ENCODE measurements at places on chromosomes 12 and 14.

DNA sequence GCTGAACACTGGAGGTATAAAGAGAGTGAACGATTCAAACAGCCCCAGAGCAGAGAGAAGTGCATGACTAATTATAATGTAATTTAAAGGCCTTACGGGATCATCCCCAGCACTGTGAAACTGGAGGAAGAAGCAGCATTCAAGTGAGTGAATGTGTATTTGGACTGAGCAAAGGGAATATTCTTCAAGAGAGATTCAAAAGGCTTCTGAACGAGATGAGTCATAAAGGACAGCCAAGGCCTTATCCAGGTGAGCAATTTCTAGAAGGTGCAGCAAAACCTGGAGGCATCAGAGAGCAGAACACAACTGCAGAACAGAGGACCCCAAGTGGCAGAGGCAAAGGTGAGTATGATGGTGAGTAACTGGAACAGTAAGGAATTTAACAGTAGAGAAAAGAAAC, 127.2 kb downstream of the BCAT1 start:
- DNase-seq = no peak

GRCh38 chr12:11987901-11988300, 82.8 kb upstream of the BCL2L14 start:
- no peak for DNase-seq

DNA sequence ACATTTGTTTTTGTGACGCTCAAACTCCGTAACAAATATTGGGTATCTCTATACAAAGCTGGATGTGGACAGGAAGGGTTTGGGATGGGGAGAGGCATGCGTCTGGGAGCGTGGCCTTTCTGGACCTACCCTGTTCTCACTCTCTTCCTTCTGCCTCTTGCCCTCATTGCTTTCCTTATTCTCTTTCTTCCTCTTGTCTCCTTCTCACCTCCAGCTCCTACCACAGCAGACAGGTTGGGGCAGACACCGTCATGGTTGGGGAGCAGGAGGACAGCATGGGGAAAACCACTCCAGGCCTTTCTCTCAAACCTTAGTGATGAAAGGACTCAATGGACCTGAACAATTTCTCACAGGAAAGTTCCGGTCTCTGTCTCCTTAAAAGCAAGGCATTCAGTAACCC, 465.3 kb downstream of the RAD51B start:
- no peak for DNase-seq

DNA sequence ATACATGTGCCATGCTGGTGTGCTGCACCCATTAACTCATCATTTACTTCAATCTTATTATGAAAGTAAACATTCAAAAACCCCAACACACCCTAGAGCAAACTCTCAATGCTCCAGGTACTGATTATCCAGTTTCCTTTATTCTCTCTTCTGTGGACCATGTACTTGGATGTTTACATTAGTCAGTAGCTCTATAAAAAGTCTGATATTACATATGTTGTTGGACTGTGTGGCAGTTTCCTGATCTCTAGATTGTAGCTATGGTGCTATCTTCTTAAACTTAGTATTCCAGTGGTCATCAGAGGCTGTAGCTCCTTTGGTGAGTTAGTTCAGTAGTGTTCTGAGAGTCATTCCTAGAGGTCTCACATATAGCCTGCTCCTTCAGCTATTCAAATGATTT, 25.1 kb upstream of the ITGA5 start:
- no peak for DNase-seq

GRCh38 chr12:11105546-11105945, 13.4 kb upstream of the TAS2R43 start:
- DNase-seq = no peak

DNA sequence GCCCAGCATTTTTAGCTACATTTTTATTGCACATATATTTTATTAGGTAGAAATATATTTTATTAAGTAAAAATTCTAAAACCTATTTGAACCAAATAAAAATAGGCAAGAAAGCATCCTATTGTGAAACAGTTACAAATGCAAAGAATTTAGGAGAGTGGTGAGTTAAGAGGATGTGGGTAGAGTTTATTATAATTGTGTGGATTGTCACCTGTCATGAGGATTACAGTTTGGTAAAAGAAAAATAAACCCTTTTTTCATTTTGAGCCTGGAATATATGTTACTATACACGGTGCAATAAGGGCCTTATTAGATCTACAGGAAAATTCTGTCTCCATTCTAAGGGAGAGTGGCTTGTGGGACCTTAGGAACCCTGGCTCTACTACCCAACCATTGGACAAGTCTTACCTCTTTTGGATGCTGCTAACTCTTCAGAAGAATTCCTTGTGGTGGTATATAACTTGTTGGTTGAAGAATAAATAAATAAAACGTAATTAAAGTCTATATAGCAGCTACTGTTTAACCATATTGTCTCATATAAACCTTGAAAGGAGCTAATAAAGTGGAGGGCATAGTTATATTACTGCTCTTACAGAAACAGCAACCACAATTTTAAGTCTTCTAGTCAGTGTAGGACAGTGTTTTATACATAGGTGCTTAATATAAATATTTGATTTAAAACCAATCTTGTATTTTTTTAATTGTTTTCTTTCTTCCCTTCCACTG, 67.8 kb downstream of the FGD4 start:
- no peak for DNase-seq

GRCh38 chr12:21971344-21971743, 30.1 kb upstream of the ABCC9 start:
- no peak for DNase-seq

DNA sequence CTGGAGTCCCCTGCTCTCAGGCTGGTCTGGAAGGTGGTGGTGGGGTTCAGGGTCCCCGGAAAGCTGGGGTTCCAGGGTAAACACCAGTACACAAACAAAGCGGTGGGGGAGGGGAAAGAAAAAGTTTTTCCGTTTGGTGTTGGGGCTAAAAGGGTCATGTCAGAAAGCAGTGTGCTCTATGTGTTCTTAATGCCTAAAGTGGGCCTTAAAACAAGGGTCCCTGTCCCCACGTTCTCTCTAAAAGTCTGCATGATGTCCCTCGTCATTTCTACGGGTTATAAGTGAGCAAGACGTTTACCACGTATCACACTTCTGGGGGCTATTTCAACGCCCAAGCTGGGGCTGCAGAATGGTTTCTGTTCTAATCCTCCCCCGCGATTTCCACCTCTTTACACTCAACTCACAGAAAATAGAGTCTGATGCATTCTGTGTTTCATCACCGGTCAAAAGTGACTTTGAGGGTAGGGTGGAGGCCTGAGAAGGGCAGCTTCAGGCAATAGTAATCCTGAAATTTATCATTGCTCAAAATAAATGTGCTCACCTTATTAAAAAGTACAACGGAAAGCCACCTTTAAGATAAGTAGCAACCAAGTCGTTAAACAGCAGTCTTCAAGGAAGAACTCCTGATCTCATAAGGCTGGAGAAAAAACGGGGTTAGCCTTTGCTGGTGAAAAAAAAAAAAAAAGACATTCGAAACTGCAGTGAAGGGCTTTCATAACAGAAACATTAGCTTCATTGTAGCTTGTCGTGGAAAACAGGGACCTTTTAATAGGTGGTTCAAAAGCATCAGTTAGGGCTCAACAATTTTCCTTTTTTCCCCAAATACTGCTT, 63.9 kb upstream of the PTGR2 start:
- DNase-seq = no peak

- DNase-seq = peak; percentile 18
Measured at GRCh38 chr12:118136559-118137003, 657 bp downstream of the PEBP1 start.

DNA sequence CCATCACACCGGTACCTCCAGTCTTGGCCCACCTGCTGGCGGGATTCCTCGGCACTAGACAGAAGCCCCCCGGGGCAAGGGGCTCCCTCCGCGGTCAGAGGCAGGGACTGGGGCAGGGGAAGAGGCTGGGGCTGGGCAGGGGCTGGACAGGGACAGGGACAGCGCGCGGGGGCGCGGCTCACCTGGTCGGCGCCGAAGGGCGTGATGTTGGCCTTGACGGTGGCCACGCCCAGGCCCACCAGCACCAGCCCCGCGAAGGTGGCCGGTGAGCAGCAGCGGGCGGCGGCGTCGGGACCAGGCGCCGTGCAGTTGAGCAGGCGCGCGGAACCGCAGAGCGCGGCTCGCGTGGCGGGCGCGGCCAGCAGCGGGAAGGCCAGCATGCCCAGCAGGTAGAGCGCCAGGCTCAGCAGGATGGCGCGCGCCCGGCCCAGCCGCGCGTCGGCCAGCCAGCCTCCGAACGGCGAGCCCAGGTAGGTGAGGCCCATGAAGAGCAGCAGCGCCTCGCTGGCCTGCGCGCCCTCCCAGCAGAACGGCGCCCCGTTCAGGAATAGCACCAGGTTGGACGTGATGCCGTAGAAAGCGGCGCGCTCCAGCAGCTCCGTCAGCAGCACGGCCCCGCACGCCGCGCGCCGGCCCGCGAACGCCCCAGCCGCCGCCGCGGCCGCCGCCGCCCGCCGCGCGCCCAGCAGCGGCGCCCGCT, 392 bp downstream of the SLC15A4 start:
- peak; percentile 20 for DNase-seq

- DNase-seq = no peak
Measured at GRCh38 chr12:104953323-104953722, 4.8 kb downstream of the SLC41A2 start.

- no peak for DNase-seq
Measured at GRCh38 chr14:68942296-68943035, 36.6 kb downstream of the ACTN1 start.

GRCh38 chr12:116492703-116493324, 66.4 kb upstream of the MAP1LC3B2 start:
- no peak for DNase-seq

DNA sequence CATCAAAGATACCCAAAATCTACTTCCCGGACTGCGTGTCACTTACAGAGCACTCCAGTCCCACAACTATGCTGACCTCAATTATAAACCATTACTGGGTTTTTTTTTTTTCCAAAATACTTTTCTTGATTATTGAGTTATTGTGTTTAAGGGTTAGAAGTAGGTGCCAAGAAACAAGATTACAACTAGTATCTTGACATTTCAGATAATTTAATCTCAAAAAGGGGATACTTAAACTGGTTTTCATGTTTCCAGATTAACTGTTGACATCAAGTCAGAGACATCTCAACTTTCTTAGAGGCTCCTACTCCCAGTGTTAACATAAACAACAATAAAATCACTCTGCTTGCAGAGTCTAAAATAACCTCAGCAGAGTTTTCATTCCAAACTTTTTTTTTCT, 131.2 kb upstream of the ARID2 start:
- no peak for DNase-seq

GRCh38 chr14:77791225-77791600, 8.7 kb upstream of the ADCK1 start:
- DNase-seq = no peak

- no peak for DNase-seq
Measured at GRCh38 chr12:41992022-41992421, 152.7 kb downstream of the GXYLT1 start.

- DNase-seq = no peak
Measured at GRCh38 chr14:49164074-49164473, 422.1 kb downstream of the RPS29 start.

GRCh38 chr14:88842414-88842813, 18.0 kb downstream of the TTC8 start:
- DNase-seq = no peak

GRCh38 chr14:38329246-38329645, 73.4 kb upstream of the CLEC14A start:
- no peak for DNase-seq

DNA sequence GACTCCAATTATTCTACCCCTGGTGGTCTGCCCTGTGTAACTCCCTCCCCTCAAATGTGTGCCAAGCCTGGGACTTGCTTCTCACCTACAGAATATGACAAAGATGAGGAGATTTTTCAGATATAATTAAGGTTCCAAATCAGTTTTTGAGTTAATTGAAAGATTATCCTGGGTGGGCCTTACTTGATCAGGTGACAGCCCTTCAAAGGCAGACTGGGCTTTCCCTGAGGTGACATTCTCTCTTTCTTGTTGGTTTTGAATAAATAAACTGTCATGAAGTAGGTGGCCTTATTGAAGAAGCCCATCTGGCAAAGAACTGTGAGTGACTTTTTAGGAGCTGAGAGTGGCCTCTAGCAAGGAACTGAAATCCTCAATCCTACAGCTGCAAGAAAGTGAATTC, 106.0 kb downstream of the BRMS1L start:
- no peak for DNase-seq

- DNase-seq = no peak
Measured at GRCh38 chr12:130904064-130904463, 32.2 kb downstream of the RAN start.

GRCh38 chr12:123199936-123200335, 33.0 kb downstream of the MPHOSPH9 start:
- DNase-seq = no peak

DNA sequence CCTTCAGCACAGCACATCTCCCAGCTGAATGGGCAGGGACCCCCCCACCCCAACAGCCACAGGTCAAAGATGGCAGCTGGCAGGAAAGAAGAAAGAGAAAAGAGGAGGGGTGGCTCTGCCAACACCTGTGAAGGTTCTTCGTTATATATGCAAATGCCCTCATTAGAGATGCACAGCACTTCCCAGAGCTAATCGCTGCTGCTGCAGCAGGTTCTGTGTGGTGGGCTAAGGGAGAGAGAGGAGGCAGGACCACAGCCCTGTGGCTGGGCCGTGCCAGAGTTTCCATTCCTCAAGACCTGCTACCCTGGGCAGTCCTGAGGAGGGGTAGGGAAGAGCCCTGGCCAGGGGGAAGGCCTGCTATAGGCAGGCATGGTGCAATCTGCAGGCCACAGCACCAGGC, 28.7 kb downstream of the SMUG1 start:
- no peak for DNase-seq

DNA sequence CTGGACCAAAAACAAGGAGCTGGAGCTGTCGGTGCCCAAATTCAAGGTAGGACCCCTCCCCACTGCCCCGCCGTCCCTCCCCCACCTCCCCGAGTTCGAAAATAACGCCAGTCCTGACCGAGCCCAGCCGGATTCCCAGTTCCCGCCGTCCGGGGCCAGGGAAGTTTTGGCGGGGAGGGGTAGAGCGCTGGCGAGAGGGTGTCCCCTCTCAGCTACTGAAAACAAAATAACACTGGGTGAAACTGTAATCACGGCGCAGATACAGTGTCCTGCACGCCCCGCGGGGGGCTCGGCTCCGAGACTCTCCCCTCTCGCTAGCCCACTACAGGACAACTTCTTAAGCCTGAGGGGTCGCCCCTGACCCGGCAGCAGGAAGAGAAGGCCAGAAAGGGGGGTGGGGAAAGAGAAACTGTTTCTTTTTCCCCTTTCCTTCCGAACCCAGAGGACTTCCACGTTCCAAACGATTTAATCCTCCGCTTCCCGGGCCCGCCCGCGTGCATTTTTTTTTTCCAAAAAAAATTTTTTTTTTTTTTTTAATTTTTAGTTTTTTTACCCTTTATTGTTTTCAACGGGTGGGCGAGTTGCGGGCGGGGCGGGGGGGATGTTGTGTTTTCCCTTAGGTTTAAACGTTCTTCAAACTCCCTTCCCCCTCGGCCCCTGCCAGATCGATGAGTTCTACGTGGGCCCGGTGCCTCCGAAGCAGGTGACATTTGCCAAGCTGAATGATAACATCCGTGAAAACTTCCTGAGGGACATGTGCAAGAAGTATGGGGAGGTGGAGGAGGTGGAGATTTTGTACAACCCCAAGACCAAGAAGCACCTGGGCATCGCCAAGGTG, 1.6 kb downstream of the SETD1B start:
- peak; percentile 52 for DNase-seq

DNA sequence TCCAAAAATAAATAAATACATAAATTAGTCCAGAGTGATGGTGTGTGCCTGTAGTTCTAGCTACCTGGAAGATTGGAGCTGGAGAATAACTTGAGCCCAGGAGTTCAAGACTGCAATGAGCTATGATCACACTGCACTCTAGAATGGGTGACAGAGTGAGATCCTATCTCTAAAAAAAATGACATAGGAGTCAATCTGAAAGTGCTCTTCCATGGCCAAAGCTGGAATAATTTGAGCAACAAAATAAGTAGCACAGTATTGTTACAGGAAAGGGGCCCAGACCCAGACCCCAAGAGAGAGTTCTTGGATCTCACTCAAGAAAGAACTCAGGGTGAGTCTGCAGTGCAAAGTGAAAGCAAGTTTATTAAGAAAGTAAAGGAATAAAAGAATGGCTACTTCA, 24.9 kb upstream of the SLC7A8 start:
- DNase-seq = no peak
